ENCODE measurements at places on chromosomes 3 and 15.

- no peak for DNase-seq
Observed at GRCh38 chr3:51353131-51353530, 32.0 kb upstream of the MANF start.

DNA sequence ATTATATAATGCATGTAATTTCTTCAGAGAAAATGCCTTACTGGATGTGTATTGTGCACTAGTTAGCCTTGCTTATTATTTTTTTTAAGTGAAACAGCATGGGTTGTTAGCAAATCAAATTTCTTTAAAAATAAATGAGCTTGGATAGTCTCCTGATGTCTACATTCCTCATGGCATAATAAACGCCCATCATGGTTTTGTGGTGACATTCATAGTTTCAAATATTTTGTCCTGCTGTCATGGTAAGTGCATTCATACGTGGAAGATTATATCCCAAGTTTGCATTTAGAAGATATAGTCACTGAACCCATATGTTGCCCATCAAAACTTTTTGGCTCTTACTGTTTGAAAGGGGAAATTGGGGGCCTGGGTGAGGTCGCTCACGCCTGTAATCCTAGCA is 130.7 kb downstream of the ALCAM start:
- DNase-seq = no peak

- DNase-seq = no peak
Observed at GRCh38 chr3:143182866-143183664, 63.5 kb downstream of the CHST2 start.

GRCh38 chr3:16048435-16049318 is 125.8 kb upstream of the GALNT15 start:
- DNase-seq = peak; percentile 55

DNA sequence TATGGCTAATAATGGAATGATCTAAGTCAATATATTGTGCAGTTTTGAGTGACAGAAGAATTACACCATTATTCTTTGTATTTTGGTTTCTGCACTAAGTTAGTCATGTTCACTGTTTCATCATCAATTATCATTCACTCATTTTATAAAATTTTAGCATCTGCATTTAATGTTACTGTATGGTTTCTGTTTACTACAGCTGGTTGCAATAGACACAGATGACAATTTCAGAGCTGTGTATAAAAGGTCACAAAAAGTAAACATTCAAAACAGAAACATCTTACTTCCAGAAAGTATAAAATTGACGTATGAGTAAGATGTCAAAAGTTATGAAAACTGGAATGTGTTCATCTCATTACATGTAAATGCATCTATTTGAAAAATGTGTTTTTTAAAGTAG is 111.1 kb upstream of the GBE1 start:
- DNase-seq = no peak

Data from CD4-positive, alpha-beta T cell treated with Interleukin-10 for 1 hour (primary cell).